ENCODE measurements at places on chromosomes 13 and 19.

GRCh38 chr19:7870571-7871436 lies 3.4 kb downstream of the PRR36 start:
- DNase-seq, result peak; percentile 5

GRCh38 chr19:11924886-11925650 lies at the start of gene ZNF700:
ZNF700 (plus strand) TSS chr19:11925107; CDS start chr19:11925211, 104 bp downstream.
- DNase-seq, result peak; percentile 93

DNA sequence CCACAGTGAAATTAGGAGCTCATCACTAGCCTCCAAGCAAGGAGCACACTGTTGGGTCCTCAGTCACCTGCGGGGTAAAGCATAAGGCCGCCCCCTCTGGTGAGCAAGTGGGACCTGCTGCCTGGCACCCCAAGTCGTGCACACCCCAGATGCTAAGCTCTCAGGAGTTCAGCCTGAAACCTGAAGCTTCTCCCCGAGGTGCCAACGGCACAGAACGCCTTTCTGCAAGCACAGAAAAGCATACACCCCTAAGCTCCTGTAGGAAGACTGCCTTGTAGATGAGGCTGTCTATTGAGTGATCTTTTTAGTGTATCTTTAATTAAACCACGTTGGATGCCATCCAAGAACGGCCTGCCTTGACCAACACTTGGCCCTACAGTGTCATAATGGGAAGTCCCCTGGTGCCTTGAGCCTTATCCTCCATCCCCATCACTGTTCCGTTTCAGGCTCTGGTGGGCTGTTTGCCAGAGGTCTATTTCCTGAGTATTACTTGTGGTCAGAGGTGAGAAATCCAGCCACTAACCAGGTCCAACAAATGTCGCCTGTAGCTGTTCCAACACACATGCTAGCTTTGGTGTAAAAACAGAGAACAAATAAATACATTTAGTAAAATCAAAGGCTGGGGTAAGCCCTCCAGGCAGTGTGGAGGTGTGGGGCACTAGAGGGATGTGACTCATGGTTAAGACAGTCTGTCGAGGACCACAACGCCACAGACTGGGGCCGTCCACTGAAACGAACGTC lies 44.8 kb downstream of the C13orf42 start:
- no peak for DNase-seq

GRCh38 chr19:3381701-3382372 lies 15.5 kb downstream of the NFIC start:
- DNase-seq, result no peak

Measured in CD4-positive, alpha-beta T cell treated with Interleukin-15 for 4 hours (primary cell).